ENCODE measurements at places on chromosomes 3 and 15.
A peak's percentile ranks its signal among the peaks of the same experiment; 100 is the strongest.

DNA sequence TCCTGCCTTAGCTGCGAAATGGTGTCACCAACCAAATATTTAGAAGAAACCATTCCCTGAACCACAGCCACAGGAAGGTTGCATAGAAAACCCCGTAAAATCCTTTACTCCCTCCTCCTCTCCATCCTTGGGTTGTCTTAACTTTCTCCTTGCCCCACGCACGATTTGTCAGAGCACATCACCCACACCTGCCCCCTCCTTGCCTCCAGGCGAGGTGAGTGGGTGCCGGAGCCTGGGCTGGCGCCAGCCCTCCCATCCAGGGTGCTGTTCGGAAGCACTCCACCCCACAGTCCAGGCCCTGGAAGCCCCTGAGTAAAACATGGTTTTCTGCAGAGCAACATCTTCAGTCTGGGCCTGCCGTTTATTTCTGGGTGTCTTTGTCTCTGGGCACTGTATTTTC, 3.7 kb downstream of the GHRL start:
- no peak for DNase-seq

- no peak for DNase-seq
These were observed 9.1 kb upstream of the FETUB start for GRCh38 chr3:186630950-186631641.

DNA sequence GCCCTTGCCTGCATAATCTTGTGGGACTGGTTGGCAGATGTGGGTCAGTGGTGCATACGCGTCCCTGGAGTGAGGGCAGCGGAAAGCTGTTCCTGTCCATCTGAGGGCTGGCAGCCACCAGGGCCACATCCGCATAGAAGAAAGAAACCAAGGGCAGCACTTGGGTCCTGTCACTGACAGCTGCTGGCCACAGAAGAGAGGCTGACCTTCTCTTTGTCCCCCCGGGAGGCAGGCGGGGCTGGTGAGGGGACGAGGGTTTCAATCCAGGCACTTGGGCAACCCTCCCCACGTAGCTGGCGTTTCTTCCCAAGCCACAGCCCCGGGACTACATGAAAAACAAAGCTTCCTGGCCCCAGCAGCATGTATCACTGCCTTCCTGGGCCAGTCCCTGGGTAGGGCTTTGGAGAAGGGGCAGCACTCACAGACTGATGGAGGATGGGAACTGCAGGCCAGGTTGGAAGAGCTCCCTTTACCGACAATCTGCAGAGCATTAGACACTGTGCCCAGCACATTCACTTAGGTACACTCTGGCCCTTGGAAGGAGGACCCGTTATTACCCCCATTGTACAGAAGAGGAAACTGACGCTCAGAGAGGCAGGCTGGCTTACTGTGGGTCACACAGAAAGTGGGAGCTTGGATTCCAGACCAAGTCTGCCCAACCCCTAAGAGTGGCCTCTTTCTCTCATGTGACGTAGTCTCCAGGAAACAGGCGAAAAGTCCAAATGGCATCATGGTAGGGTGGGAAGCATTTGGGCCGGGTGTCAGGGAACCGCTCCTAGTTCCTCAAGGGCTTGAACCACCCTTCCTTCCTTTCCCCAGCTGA, 78.8 kb upstream of the SLC6A6 start:
- DNase-seq, result no peak

DNA sequence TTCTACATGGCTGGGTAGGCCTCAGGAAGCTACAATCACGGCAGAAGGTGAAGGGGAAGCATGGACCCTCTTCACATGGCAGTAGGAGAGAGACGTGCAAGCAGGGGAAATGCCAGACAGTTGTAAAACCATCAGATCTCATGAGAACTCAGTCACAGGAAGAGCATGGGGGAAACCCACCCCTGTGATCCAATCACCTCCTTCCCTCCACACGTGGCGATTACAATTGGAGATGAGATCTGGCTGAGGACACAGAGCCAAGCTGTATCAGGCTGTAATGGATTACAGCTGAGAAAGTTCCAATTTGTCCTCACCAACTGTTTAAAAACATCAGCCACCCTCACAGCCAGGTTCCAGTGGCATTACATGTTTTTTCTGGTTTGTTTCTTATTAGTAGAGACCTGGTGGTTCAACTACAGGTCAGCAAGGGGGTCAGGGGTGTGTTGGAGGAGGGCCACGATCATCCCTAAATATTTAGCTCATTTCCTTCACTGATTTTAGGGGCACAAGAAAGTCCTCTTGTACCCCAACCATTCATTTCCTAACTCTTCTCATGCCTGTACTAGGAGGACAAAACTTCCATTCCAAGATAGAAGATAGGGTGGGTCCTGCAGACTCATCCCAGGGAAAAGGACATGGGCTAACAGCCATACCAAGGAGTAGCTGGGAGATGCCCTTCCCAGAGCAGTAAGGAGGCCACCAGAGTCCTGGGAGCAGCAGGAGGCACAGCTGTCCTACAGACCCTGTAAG, 54.4 kb downstream of the ANXA2 start:
- DNase-seq, result no peak

DNA sequence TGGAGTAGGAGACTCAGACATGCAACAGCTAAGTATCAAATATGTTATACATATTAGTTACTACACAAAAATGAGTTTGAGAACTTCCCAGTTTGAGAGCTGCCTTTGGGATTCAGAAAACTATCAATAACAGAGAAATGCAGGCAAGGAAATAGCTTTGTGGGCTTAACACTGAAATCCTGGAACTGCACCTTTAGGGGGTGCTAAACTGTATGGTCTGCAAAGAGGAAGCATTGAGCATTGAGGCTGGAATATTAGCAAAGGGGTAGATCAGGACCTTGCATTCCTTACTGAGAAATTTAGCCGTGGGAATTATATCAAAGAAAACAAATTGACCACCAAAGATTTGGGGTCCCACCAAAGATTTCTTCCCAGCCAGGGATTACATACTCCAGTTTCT, 580.0 kb downstream of the ZNF385D start:
- DNase-seq, result no peak

GRCh38 chr3:31836131-31837075, 144.7 kb downstream of the OSBPL10 start:
- DNase-seq, result no peak

- no peak for DNase-seq
These were observed 8.9 kb downstream of the PEAK1 start for GRCh38 chr15:77410701-77411618.

- DNase-seq, result no peak
These were observed 60.2 kb downstream of the MAP3K13 start for GRCh38 chr3:185423178-185423577.

GRCh38 chr15:70014860-70015490, 82.7 kb downstream of the TLE3 start:
- no peak for DNase-seq

- DNase-seq, result no peak
These were observed 138.4 kb downstream of the IGF1R start for GRCh38 chr15:98786717-98787116.

DNA sequence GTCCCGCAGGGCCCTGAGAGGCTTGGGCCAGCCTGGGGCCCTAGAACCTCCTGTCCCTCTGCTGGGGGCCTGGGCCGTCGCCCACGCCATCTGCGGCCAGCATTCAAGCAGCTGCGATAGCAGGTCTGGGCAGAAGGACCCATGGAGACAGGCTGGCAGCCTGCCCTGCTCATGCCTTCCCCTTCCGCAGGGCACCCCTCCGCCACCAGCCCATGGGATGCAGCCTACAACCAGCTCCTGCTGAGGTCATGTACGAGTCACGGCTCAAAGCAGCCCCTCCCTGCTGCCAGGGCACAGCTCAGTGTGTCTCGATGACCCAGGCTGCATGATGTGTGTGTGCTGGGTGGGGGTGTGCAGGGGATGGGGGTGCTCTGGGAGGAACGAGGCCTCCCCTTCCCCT, 27.8 kb downstream of the DUSP7 start:
- DNase-seq, result no peak

- DNase-seq, result peak; percentile 11
These were observed 148.8 kb upstream of the TRIM42 start for GRCh38 chr3:140529096-140529495.

DNA sequence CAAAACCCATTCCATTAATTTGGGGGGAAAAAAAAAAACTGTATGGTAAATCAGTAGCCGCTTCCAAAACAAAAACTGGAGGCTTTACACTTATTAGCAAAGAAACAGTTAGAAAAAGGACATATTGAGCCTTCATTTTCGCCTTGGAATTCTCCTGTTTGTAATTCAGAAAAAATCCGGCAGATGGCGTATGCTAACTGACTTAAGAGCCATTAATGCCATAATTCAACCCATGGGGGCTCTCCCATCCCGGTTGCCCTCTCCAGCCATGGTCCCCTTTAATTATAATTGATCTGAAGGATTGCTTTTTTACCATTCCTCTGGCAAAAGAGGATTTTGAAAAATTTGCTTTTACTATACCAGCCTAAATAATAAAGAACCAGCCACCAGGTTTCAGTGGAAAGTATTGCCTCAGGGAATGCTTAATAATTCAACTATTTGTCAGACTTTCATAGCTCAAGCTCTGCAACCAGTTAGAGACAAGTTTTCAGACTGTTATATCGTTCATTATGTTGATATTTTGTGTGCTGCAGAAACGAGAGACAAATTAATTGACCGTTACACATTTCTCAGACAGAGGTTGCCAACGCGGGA, 9.4 kb upstream of the RPL24 start:
- no peak for DNase-seq

GRCh38 chr15:48968066-48968465, 4.3 kb upstream of the SHC4 start:
- no peak for DNase-seq

DNA sequence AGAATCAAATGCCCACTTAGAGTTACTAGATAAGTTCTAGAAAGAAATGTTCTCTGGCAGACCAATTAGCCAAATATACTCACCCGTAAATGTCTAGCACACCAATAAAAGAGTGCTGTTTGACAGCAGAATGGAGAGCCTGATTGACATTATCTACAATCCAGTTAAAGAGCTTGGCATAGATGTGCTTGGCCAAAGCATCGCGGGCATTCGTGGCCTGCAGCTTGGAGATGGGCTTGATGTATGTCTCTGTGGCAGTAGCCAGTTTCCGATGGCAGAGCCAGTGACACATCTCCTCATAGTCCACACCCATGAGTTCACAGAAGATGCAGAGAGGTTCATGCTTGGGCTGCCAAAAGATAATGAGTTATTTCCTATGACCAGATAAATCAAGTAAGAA, 101.5 kb upstream of the MYO5C start:
- DNase-seq, result no peak

- DNase-seq, result no peak
These were observed 110.2 kb downstream of the CMSS1 start for GRCh38 chr3:99927671-99928457.

- DNase-seq, result no peak
These were observed 153.2 kb downstream of the MYRIP start for GRCh38 chr3:39962581-39962980.

DNA sequence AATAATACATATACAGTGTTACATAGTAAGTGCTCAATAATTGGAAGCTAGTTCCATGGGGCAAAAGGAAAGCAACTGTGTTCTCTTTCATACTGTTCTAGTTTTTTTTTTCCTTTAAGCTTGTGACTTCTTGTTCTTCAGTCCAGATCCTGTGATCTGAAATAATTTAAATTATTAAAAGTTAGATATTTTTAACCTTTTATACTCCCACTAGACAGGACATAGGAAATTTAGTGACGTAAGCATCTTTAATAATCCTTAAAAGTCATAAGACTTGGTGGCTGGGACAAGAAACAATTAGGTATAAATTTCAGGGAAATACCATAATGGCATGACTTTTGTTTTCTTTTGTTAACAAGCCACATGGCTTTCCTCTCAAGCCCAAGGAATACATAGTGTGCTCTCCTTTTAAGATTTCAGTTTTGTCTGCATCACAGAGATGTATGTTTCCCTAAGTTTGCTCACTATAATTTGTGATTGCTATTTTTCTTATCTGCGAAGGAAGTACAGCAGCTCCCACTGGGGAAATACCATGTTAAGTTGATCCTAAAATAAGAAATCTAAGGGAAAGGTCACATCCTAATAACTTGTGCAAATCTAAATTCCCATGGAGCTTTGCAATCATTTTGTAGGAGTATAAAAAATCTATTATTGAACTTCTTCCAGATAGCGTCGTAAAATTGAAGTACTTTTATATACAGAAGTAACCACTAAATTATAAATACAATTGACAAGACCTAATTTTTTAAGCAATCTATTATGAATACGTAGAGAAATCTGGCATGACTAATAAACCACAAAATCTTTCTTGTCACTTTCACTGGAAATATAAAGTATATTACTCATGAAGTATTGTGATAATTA, 30.1 kb downstream of the PPARG start:
- DNase-seq, result no peak

DNA sequence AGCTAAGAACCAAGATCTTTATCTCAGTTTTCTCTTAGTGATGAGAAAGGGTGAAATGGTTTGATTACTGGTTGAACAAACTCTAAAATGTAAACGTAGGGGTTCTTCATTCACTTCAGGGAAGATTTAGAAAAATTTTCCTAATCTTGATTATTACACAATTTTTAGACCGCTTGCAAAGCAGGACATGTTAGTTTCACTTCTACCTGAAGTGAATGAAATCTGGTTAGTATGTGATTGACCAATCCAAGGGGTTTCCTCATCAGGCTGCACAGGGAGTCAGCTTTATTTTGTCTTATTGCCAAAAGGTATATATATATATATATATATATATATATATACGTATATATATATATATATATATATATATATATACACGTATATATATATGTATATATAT, 740.4 kb downstream of the TUSC7 start:
- DNase-seq, result no peak
